CD14-positive monocyte (primary cell): ENCODE measurements at places on chromosomes 3 and 15. TPM values are rescaled to one million over a fixed set of nuclear protein-coding genes. Genes with fewer than 3 reads are reported as not detected.

VGLL3 gene
- polyA plus RNA-seq, result not detected

DNA sequence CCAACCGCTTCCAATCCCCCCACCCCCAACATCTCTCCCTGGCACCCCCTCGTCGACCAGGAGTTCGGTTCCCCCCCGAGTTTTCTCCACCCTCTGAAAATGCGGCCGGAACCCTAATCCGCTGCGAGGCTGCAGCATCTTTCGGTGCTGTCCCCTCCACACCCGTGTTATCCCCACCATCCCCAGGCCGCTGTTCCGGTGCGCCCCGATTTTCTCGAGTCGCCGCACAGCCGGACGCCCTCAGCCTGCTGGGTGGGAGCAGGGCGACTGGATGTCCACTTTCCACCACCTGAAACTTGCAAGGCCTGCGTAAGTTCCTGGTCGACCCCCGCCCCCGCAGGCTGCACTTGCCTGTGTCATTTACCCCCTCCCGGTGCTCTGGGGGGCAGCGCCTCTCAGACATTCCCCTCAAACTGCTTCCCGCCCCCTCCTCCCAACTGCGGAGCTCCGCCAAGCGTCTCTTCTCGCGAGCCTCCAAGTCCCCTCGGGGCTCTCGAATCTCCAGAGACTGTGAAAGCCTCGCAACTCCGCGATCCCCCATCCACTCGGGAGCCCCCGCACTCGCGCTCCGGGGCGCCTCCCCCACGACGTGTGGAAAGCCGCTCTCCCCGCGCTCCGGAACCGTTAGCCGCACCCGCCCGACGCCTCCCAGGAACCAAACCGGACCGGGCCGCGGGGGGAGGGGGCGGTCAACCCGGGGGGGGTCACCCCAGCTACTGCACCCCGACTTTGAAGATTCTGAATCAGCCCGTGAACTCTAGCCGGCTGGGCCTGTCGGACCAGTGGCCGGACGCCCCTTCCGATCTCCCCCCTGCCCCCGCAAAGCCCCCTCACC lies 566 bp downstream of the ETV5 start:
- H3K4me3 ChIP-seq, result peak overlapping the region; percentile 47
- no peak overlapping the region for H3K27ac ChIP-seq
- H3K36me3 ChIP-seq, result no peaks in the 10 kb centered on the region
- H3K27me3 ChIP-seq, result peaks cover 80% of the 10 kb centered on the region
- peaks cover 41% of the 10 kb centered on the region for H3K4me1 ChIP-seq
- DNase-seq, result no peak

DNA sequence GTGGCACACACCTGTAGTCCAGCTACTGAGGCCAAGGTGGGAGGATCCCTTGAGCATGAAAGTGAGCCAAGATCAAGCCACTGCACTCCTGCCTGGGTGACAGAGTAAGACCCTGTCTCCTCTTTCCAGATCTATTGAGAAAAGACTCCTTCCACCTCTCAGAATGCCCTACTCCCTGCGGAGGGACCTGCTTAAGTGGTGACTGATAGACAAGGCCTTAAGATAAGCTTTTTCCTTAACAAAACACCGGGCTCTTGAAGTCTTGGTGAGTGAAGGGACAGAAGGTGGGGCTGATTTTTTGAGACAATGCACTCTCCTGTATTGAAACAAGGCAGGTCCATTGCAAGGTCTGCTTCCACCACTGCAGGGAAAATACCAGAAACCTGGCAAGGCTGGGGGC lies 338.4 kb upstream of the FRG2C start:
- no peak overlapping the region for H3K4me3 ChIP-seq
- H3K27me3 ChIP-seq, result no peaks in the 10 kb centered on the region
- no peaks in the 10 kb centered on the region for H3K4me1 ChIP-seq
- no peaks in the 10 kb centered on the region for H3K36me3 ChIP-seq
- no peak overlapping the region for H3K27ac ChIP-seq
- no peak for DNase-seq

- no peak overlapping the region for H3K4me3 ChIP-seq
- H3K27me3 ChIP-seq, result no peaks in the 10 kb centered on the region
- no peak overlapping the region for H3K27ac ChIP-seq
- no peaks in the 10 kb centered on the region for H3K36me3 ChIP-seq
- no peaks in the 10 kb centered on the region for H3K4me1 ChIP-seq
- DNase-seq, result no peak
Observed at GRCh38 chr15:28903555-28903954, 17.8 kb downstream of the APBA2 start.
